ENCODE measurements at places on chromosomes 16 and 17.

DNA sequence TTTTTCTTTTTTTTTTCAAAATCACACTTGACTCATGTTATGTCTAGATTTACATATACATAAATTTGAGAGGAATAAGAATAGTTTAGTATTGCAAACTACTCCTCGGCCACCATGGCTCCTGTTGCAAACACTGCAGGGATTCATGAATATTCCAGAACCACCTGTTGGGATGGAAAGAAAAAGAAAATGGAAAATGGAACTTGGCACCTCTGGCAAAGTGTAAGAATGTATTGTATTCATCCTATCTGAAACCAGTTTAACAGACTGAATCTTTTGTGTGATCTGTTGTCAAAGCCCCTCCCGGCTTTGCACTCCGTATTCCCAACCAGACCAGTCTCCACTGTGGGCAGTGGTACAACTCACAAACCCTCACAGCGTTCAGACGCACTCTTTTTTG is 124.4 kb downstream of the SPECC1 start:
- no peak for DNase-seq

DNA sequence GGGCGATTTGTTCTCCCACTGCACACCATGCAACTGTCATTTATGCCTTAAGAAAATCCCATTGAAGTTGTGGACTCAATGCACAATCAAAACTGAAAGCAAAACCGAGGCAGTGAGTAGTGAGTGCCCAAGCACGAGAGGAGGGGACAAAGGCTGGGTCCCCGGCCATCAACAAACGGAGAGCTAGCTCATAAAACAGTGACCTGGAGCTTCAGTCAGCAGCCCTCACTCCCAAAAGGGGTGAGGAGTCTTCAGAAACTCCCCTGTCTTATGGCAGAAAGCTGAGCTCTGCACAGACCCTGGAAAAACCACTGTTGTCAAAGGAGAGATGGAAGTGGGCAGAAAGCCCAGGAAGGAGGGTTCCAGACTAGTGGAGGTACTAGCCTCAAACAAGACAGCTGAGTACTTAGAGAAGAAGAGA is 96.9 kb downstream of the ADCY9 start:
- no peak for DNase-seq

- no peak for DNase-seq
These were observed 818 bp downstream of the TPPP3 start for GRCh38 chr16:67392301-67393059.

GRCh38 chr17:41496803-41497484 is 7.2 kb upstream of the KRT36 start:
- DNase-seq: peak; percentile 3

GRCh38 chr17:48127371-48128051 is 19.9 kb downstream of the SNX11 start:
- no peak for DNase-seq

DNA sequence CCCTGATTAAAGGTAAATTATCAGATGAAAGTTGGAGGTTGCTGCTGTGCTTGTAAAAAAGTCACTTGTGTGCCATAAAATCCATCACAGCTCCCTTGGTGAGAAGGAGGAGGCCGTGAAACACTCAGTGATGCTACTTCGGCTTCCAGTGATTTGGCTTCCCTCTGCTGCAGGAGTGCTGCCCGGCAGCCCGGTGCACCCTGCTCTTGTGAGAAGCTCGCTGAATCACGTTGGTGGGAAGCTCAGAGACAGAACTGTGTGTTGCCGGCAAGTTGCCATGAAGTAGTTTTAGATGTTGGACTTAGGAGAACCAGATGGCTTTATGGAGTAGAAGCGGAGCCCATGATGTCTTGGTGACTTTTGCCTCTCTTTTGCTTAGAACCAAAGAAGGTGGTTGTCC is 33.3 kb downstream of the MSI2 start:
- DNase-seq: no peak

- no peak for DNase-seq
These were observed 787 bp downstream of the NT5C start for GRCh38 chr17:75130632-75131277.

- DNase-seq: no peak
These were observed 7.9 kb upstream of the BAHCC1 start for GRCh38 chr17:81387100-81388090.

- no peak for DNase-seq
These were observed 3.5 kb downstream of the ZFP1 start for GRCh38 chr16:75151798-75152197.

DNA sequence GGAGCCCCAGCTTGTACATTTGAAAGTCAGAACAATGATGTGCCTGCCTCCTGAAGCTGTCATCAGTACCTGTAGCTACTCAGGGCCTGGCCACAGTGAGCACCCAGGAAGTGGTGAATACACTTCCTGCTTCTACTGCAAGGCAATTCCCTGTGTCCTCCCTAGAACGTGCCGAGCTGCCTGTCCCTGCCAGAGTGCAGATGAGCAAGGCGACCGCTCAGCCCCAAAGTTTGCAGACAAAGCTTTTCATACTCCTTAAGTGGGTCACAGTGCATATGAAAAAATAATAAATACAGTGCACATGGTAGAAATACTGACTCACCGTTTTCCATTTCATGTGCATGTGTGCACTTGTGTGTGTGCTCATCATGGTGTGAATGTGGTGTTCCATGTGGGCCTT is 77.3 kb downstream of the MPRIP start:
- peak; percentile 25 for DNase-seq

DNA sequence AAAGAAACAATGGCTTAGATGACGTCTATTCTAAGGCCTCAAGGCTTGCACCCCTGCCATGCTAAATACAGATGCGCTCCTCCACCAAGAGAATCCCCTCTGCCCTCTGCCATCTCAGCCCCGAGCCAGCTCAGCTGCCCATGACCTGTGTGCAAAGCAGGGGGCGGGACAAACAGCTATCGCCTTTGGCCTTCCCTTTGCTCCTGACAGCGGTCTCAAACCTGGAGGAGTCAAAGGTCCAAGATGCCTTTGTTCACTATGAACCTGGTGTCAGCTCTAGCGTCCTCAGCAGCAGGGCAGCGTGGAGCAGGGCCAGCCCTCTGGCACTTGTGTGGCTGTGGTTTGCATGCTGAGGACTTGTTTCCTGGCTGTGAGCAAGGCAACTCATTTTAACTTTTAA is 12.3 kb downstream of the SLX4 start:
- no peak for DNase-seq

GRCh38 chr16:88063211-88063773 is 112.1 kb downstream of the BANP start:
- DNase-seq: no peak

GRCh38 chr16:372302-372983 is 2.1 kb upstream of the MRPL28 start:
- no peak for DNase-seq

GRCh38 chr17:17362540-17362930 is 59.4 kb downstream of the NT5M start:
- no peak for DNase-seq

DNA sequence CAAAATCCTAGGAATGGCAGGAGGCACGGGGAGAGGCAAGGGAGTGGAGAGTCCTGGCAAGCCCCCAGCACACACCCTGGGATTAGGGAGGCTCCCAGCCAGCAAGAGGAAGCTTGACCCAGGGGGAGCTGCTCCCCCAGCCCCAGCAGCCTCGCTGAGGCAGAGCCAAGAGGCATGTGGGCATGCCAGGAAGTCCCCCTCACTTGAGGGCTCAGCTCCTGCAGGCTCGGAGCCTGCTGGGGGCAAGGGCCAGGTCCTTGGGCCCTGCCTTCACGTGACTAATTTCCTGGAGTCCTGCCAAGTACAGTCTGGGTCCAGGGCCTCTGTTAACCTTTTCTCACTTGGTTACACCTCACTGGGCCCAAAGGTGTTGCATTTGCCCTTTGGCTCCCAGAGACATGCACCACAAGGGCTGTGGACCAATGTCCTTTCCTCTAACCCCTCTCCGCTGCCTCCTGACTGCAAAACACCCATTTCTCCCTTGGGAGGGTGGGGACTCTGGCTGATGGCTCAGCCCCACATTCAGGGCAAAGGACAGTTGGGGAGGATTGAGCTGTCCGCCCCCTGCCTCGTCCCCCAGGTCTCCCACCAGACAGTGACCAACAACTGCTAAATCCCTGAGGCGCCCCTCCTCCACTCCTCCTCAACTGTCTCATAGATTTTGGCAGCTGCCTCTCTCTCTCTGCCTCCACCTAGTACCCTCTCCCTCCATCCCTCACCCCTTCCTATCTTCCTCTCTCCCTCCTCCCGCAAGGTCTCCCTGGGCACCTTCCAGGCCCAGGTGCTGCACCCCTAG is 4.4 kb upstream of the SLC47A2 start:
- no peak for DNase-seq

GRCh38 chr17:64063766-64064224 is 43.4 kb upstream of the ICAM2 start:
- no peak for DNase-seq

DNA sequence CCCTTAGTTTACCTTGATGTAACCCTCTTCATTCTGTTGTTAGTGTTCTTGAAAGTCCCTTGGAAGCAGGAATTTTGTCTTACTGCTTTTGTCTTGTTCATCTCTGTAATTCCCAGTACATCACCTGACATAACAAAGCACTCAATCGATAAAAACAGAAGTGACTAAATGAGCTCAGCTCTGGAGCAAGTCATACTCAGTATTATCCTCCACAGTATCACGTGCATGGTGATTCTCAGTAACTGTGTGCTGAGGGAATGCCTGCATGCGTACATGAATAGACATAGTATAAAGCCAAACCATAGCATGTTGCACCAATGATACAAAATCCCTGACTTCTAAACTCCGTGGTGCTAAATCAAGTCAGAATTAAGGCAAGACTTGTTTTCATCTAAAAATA is 7.2 kb downstream of the KRT38 start:
- DNase-seq: no peak

GRCh38 chr16:31213342-31213741 is 577 bp upstream of the TRIM72 start:
- no peak for DNase-seq

GRCh38 chr16:58024486-58025350 is 836 bp upstream of the MMP15 start:
- DNase-seq: no peak

GRCh38 chr16:1071561-1072225 is 854 bp upstream of the SSTR5 start:
- DNase-seq: no peak

DNA sequence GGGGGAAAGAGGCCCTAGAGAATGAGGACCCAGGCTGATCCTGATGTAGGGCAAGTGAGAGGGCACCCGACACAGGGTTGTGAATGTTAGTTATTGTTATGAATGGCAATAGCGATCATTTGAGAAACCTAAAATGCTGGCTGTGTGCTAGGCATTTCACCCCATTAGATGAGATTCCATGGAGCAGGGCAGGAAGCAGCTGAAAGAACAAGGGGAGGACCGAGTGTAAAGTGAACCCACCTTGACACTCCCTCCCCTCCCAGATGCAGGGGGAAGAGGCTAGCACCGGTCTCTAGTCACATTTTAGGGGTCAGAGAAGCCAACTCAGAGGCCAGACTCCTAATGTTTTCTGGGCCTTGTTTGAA is 553 bp upstream of the CORO6 start:
- no peak for DNase-seq

- DNase-seq: no peak
These were observed 43.4 kb downstream of the TAOK1 start for GRCh38 chr17:29433541-29433940.

- DNase-seq: no peak
These were observed 645.3 kb downstream of the MAF start for GRCh38 chr16:78955206-78955605.

GRCh38 chr16:60432472-60432871 is 1603.8 kb downstream of the CDH8 start:
- no peak for DNase-seq

- DNase-seq: no peak
These were observed 21.2 kb upstream of the LGALS9 start for GRCh38 chr17:27609611-27610303.

DNA sequence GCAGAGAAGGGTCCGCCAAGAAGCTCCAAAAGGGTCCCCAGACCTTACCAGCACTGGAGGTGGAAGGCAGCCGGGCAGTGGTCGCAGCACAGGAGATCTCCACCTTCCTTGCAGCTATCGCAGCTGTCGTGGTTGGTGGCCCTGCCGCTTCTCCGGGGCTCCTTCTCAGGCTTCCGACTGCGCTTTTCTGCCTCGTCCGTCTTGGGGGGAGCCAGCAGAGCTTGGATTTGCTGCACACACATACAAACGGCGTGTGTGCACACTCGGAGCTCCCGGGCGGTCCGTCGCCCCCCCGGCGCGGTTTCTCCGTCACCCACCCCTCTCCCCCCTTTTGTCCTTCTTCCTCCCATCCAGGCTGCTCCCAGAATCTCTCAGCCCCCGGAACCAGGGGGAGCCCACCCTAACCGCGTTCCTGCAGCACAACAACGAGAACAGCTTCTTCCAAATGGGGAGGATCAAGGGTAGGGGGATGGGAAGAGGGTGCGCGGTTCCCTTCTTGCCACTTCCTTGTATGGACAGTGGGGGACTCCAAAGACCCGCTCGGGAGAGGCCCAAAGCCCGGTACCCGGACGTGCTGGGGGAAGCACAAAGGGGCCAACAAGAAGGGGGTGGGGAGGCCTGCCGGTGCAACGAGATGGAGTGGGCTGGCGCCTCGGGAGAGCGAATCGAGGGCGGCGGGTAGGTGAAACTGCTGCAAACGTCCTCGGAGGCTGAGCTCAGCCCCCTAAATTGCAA is 1.1 kb downstream of the PHF12 start:
- DNase-seq: peak; percentile 21

- DNase-seq: no peak
These were observed 14.7 kb upstream of the KLHDC4 start for GRCh38 chr16:87780385-87780989.

DNA sequence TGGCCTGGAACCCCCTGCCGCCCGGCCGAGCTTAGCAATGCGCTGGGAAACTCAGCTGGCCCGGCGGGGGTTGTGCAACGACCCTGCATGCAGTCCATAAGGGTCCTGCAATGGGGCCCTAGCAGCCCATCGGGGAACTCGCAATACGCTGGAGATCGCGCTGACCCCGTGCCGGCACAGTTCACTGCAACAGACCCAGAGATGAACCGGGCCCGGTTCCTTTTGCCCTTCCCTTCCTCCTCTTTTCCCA is 375 bp downstream of the SLC25A11 start:
- no peak for DNase-seq

DNA sequence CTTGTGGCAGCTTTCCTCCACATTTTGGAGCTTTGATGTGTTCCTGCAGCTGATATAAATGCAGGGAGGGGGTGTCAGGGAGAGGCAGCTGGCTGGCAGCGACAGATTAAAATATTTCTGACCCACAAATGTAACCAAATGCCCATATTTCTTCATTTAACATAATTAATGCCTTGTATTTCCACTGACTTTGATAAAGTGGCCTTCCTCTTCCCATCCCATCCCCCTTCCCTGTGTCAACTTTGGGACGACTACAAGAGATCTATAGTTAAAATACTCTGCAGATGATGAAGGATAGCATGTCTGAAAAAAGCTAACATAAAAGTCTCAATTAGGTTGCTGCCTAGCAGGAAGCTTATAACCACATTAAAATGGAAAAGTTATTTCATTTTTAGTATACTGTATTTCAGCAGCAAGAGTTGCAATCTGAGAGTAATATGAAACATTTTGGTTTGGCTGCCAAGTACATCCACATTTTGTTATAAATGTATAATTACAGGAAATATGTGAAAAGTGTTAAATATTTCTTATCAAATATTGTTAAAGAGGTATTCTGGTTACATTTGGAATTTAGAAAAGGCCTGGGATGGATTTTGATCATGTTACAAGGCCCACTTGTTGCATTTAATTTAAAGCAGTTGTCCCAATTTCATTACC is 238.7 kb upstream of the TBX2 start:
- no peak for DNase-seq

- no peak for DNase-seq
These were observed 94.5 kb upstream of the METRNL start for GRCh38 chr17:82984751-82985427.

- no peak for DNase-seq
These were observed 218.9 kb downstream of the MAF start for GRCh38 chr16:79381603-79382042.

GRCh38 chr16:79528338-79528737 is 72.2 kb downstream of the MAF start:
- DNase-seq: no peak
